Activated CD4-positive, alpha-beta T cell treated with anti-CD3 and anti-CD28 coated beads for 1 hour (primary cell): ENCODE measurements at places on chromosomes 1 and 21.

DNA sequence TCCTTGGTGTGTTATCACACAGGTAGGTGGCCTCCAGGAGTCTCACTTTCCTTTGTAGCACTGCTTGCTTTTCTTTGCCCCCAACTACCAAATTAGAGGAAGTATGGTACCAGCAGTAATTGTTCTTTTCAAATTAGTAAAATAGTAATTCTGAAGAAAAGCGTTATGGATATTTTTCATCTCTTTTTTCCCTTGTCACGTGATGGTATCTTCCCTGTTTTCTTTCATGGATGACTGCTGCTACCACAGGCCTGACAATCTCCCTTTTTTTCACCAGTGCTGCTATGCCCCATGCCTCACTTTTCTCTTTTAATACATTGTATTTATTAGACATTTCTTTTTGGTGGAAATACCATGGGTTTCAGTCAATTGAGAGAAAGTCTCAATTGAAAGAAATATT lies 3.3 kb downstream of the ZBTB37 start:
- DNase-seq, result no peak

- DNase-seq, result no peak
Observed at GRCh38 chr1:26784023-26784871, 3.5 kb upstream of the PIGV start.

GRCh38 chr1:175947771-175948170 lies 204.4 kb upstream of the TNR start:
- no peak for DNase-seq

- DNase-seq, result no peak
Observed at GRCh38 chr21:25462517-25462971, 144.7 kb downstream of the MRPL39 start.

DNA sequence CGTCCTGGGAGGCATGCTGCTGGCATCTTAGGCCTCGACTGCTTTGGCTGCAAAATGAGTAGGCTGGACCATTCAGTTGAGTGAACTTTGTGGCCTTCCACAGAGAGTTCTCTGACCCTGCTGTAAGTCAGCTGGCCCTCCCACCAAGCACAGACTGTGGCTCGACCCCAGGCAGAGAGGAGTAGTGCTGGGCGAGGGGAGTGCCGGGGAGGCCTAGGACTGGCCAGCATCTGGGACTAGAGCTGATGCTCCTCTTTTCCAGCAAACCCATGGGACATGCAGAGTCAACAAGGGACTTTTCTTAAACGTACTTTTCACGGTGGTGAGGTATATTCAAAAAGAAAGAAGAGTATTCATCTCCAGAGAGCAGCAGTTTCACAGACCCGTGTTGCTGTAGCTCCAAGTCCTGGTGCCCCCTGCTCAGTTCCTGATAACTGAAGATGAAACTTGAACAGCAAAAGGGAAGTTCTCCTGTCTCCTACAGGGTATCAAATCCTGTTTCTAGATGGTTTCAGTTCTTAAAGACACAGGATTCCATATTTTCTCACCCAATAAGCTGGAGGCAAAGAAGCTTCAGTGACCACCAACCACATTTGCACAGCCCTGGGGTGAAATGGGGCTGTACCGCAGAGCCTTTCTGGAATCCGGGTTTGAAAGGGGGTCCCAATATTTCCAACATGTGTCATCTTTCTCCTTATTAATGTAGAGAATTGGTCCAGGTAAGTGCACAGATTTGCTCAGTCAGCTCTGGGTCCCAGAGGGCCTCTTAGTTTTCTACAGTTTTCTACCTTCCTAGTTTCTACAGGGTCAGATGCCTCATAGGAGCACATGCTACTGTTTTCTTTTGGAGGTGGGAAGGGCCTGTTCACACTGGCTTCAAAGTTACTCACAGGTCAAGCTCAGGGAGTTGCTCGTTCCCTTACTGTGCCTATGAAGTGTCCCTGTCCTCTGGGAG lies 20.9 kb downstream of the BATF3 start:
- DNase-seq, result no peak

DNA sequence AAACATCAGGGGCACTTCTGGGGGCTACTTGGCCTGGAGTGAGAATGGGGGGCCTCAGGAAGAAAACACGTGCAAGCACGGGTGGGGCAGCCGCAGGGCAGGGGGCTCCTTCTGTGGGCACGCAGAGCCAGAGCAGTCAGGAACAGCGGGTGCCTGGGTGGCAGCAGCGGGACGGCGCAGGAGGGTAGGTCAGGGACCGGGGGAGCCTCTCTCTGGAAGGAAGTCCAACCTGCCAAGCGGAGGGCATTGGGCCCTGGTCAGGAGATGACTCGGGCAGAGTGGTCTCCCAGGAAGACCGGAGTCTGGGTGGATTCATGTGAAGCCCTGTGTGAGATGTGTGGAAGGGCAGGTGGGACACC lies 27.1 kb downstream of the CTNNBIP1 start:
- DNase-seq, result no peak

DNA sequence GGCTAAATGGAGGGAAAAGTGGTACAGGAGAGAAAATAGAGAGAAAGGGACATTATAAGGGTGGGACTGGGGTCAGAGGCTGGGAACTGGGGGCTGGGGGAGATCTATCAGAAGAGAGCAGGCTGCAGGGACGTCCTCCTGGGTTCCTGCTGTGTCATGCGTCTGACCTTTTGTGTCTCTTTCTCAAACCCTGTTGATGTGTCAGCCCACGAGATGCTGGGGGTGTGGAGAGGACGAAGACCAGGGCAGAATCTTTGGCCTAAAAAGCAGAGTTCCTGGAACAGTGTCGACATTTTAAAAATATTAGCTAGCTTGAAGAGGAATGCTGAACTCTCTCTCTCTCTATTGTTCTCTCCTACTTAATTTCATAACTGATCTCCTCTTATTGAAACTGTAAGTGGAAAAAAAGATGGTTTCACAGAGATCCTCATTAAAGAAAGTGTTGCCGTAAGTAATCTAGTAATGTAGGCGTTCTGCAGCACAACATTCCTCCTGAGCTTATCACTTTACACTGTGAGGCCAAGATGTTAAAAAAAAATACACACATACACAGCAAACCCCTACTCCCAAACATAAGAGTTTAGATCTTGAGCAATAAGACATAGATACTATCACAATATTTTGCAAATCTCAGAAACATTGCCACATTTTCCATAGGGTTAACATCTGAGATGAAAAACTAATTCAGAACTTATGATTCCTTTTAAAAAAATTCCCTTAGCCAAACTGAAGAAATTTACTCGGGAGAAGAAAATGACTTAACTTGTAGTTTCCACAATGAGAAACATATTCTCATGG lies 52.6 kb downstream of the RUNX1 start:
- no peak for DNase-seq

DNA sequence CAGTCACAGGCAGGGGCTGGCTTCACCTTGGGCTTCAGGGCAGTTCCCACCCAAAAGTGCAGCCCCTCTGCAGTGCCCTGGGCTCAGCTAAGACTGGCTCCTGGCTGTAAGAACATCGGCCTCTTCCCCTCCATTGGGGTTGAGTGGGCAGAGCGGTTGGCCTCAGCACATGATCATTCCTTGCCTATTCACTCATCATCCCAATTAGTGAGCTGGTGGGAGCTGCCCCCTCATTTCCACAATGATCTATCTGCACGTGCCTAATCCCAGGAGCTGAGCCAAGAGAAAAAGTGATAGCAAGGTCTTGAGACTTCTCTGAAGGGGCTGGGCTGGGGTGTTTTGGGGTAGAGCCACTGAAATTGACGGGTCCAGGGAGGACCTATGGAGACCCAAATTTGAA lies 133.6 kb downstream of the SYF2 start:
- DNase-seq, result no peak

DNA sequence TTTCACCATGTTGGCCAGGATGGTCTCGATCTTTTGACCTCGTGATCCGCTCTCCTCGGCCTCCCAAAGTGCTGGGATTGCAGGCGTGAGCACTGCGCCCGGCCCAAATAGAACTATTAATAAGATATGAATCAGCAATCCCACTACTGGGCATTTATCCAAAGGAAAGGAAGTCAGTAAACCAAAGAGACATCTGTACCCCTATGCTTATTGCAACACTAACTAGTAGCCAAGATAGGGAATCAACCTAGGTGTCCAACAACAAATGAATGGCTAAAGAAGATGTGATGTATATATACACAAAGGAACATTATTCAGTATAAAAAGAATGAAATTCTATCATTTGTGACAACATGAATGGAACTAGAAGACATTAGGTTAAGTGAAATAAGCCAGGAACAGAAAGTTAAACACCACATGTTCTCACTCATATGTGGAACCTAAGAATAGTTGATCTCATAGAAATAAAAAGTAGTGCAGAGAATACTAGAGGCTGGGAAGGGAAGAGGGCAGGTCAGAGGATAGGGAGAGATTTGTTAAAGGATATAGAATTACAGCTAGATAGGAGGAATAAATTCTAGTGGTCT lies 48.8 kb downstream of the XPR1 start:
- no peak for DNase-seq

GRCh38 chr1:18429654-18430053 lies 51.1 kb upstream of the KLHDC7A start:
- DNase-seq, result no peak

DNA sequence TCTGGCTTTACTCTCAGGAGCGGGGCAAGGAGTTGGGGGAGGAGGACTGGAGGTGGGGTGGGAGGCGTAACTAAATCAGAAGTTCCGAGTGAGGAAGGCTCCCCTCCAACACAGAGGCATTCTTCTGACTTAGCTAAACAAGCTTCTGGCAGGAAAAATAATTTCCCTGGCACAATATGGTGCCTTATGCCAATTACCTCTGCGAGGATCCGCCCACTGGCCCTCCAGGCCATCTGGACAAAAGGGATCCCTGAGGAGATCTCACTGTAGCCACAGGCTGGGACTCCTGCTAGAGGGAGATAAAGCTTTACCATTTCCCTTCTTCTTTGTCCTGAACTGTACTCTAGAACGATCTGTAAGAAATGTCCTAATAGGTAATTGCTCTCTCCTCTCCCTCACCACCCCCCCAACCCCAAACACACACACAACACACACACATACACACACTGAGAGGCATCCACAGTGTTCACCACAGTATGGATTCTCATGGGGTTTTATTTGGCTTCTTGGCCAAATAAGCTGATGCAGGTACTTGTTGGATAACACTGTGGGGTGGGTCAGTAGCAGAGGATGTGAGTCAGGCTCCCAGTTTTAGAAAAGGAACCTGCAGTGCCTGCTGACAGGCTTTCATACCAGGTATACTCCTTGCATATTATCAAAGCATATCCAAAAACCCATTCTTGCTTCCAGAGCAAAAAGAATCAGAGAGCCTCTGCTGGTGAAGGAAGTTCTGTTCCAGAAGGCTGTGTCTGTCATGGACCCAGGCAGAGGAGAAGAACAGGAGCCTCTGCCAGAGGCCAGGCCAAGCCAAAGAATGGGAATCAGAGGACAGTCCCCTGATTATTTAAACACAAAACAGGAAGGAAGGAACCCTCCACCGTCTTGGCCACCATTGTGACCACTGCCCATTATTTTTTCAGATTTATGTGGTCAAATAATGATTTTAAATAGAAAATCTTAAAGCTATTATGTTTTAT lies 169.1 kb downstream of the C1orf21 start:
- no peak for DNase-seq

DNA sequence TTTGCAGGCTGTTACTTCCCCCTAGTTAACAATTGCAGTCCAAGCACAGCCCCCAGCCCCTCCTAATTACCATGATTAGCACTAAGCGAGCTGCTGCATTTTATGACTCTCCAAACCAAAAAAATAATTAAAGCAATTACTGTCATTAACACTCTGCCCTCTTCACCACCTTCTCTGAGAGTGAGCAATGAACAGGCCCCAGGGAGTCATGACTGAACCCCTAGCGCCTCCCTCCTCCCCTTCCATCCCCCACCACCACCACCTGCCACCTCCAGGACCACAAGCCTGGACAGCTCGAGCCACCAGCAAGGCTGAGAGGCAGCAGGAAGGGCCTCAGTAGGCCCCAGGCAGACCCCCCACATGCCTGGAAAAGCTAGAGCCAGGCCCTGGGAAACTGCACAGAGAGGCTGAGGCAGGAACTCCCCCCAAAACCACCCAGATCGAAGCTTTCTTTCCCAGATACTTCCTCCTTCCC lies 35.5 kb upstream of the ZC3H12A start:
- DNase-seq, result no peak

DNA sequence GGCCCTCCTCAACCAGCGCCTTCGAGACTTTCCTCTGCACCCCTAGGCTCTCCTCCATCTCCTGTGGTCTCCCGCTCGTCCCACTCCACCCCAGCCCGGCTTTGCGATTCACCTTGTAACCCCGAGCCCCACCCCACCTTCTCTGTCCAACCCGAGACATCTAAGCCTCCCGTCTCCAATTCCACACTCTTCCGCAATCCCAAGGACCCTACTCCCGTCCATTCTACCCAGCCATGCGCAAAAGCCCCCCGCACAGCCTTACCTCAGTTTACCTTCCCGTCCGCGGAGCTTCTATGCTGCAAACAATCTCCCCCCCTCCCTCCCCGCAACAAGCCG lies 174 bp downstream of the SH3BP5L start:
- DNase-seq, result no peak

- no peak for DNase-seq
Observed at GRCh38 chr1:172002725-172003345, 161.5 kb downstream of the DNM3 start.

DNA sequence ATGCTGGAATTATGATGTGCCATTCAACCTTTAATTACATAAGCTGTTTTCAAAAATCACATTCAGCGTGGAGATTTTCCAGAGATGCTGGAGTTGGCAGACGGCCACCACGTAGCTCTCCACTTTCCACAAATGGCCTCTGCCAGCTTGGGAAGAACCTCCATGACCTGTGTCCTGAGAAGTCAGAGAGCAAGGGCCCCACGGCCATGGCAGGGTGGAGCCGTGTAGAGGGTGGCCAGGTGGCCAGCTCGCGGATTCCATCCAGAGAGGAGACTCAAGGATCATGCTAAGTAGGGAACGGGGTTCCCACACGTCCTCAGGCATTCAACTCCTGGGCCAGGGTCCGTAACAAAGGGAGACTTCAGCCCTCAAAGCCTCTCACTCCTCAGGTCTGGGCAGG lies 1.3 kb upstream of the GALE start:
- DNase-seq, result no peak

DNA sequence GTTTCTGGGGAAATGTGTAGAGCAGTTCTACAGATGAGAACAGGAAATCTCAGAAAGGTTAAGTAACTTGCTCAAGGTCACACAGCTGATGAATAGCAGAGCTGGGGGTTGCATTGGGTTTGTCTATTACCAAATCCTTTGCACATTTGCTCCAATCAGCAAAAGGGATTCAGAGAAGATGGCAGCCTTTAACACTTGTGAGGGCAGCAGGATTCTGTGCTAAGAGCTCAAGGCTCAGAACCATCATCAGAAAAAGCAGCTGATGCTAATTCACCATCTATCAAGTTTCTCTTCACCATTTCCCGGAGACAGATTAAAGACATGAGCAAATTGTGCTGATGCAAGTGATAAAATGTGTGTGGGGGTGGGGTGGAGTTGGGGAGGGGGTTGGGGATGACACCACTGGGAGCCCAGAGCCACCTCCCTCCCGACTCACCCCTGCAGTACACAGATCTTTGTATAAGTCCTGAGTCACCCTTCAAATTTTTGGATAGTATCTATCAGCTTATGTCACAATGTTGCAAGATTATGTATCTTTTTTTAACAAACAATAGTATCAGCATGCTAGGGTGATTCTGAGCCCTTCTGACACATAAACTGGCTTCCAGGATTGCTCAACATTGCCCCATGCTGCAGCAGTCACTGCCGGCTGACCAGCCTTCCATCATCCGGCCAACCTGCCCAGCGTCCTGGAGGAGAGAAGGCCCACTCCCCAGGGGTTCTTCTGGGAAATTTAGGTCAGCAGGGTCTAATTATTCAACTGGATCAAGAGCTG lies 2.8 kb upstream of the SPSB1 start:
- DNase-seq, result no peak

GRCh38 chr1:111706921-111707320 lies 32.3 kb downstream of the INKA2 start:
- DNase-seq, result no peak
